CD4-positive, alpha-beta T cell (primary cell): ENCODE measurements at places on chromosomes 3 and 15.

DNA sequence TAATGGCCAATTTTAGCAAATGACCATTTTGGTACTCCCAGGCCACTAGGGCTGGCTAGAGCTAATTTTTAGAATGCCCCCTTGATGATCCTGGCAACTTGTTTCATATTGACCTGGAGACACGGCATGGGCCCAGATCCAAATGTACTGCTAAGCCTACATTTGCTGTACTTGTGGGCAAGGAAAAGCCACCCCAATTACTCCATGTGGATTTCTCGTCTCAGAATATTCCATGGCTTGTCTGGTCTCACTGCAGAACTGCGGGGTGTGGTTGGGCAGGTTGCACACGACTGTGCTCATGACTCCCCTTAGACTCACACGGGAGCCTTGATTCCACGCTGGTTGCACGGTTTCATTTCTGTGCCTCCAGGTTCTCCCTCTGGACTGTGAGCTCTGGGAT lies 140.9 kb downstream of the RPLP1 start:
- no peak for DNase-seq

DNA sequence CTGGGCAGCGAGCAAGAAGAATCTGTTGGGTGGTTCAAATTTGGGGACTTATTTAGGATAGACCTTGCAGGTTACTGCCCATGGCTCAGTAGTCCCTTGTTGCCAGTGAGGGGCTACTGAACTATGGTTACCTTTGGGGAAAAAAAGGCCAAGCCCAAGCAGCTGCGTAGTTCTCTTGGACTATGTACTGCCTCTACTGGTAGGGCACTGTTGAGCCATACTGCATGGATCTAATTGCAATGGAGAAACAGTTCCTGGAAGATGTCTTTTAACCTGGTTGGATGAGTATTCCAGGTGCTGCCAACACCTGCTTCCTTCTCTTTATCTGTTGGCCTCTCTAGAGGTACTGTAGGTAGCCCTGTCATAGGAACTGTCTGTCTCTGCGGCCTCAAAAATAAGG lies 671.9 kb upstream of the CBLB start:
- no peak for DNase-seq

DNA sequence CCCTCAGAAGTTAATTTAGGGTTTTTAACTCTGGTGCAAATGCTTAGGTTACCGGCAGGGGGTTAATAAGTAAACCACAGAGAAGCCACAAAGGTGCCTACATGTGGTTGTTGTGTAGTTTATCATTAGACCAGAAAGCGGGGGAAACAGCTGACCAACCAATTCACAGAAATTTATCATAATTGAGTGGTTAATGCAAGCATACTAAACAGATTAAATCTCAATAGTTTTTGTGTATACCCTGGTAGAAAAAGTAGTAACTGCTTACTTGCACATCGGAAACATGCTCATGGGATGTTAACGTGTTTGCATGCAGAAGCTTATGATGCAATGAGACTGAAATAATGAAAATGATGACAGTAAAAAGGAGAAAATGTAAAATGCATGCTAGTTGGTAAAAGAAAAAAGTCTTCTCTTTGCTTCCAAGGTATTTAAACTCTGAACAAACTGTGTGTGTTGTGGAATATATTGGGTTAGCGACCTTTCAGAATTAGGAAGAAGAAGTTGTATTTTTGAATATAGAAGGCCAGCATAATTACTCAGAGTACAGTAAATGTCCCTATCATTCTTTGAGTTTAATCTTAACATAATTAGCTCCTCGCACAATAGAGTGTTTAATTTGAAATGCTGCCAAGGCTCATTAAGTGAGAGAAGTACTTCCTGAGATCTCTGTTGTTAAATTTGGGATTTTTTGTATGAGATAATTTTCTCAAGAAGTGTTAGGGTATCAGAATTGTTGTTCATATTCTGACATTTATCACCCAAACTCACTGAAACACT lies 316.2 kb downstream of the PTPRG start:
- DNase-seq, result no peak

DNA sequence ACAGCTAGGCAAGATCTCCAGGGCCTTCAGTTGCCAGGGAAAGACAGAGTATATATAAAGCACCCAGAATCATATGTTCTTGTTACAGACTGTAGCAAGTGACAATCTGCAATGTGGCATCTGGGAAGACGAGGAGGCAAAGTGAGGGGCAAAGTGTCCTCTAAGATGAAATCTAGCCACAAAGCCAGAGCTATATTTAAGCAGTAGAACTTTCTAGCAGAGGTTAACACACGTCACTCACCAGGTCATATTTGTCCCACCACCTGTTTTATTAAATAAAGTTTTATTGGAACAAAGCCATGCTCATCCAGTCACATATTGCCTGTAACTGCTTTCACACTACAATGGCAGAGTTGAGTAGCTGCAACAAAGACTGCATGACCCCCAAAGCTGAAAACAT lies 51.5 kb downstream of the PDZRN3 start:
- no peak for DNase-seq

- DNase-seq, result no peak
Observed at GRCh38 chr3:5756443-5756842, 568.9 kb downstream of the EDEM1 start.

GRCh38 chr3:53140847-53141845 lies 10.9 kb upstream of the RFT1 start:
- DNase-seq, result no peak

GRCh38 chr15:80777137-80777536 lies 2.0 kb upstream of the CEMIP start:
- DNase-seq, result no peak

DNA sequence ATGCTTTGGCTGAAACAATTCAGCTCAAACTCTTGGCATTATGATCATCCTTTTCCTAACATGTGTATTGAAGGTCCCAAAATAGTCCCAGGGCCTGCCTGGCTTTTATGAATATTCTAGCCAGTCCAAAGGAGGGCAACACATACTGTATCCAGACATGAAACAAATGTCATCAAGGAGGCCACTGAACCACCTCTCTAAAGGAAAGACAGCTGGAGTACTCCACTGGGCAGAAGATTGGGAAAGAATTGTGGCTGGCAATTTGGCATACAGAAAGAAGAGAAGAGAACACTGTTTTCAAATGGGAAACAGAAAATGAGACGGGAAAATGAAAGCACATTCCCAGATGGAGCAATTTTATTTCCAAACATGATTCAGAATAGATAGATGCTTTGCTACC lies 80.6 kb downstream of the NCEH1 start:
- DNase-seq, result no peak

- DNase-seq, result no peak
Observed at GRCh38 chr15:66906668-66907614, 158.5 kb upstream of the SMAD3 start.

- no peak for DNase-seq
Observed at GRCh38 chr3:73563896-73564582, 60.7 kb downstream of the PDZRN3 start.

GRCh38 chr15:88710027-88710715 lies 71.4 kb downstream of the ISG20 start:
- DNase-seq, result no peak

DNA sequence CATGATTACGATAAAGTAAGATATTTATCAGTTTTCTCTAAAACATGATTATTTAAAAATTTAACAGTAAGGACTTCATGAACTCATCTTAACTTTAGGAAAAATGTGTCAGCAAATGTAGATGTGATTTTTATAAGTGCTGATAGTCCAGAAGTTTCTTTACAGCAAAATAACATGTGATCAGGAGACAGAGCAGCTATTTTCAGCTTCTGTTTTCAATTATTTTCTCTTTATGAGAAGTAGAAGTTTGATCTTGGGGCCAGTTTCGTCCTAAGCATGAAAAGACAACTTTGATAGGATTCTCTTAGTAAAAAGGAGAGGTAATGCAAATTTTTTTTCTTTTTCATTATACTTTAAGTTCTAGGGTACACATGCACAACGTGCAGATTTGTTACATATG lies 96.5 kb upstream of the TSPAN3 start:
- DNase-seq, result no peak

DNA sequence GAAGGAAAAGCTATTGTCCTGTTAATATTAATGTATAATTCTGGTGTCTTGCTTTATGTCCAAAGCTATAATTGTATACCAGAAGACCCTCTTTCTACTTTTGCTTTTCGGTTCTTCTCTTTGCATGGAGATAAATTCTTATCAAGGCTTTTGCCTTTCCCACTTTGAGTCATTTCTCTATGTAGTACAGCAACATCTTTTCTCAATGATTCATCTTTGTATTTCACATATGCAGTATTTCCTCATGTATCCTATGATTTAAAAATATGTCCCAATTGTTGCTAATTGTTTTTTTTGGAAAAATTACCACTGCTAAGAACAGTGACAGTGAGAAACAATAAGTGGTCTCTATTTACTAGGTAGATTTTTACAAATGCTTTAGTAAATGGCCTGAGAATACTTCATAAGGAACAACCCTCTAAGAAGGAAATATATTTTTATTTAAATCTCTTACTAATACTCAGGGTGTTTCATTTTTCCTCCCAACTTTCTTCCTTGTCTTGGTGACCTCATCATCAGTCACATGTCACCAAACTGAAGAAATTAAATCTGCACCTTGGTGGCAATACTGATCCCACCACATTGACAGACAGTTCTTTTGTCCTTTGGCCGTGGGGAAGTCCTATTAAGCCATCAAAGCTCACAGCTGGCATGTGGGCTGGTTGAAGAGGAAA lies 290.6 kb downstream of the SATB1 start:
- no peak for DNase-seq

DNA sequence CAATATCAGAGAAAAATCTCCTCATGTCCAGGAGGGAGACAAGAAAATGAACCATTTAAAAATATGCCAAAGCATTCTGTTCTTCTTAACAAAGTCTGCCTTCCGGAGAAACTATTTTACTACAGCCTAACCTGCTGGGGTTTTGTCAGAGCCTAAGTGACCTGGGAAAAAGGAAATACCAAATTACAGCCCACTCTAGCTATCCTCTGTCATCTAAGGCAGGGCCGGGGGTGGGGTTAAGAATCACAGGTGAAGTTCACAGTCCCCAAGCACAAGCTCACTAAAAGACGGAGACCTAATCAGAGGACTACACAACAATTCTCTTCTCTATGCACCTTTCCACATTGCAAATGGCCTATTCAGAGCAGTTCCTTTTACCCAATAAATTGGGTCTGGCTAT lies 116.6 kb downstream of the TRIM42 start:
- no peak for DNase-seq

GRCh38 chr3:116200956-116201690 lies 244.2 kb downstream of the LSAMP start:
- no peak for DNase-seq

GRCh38 chr3:119628390-119628789 lies 30.7 kb downstream of the PLA1A start:
- no peak for DNase-seq

- no peak for DNase-seq
Observed at GRCh38 chr3:43120937-43121336, 15.1 kb upstream of the POMGNT2 start.

- DNase-seq, result no peak
Observed at GRCh38 chr3:151402349-151402748, 17.8 kb upstream of the P2RY12 start.

- no peak for DNase-seq
Observed at GRCh38 chr15:100592898-100593297, 9.1 kb downstream of the LINS1 start.

DNA sequence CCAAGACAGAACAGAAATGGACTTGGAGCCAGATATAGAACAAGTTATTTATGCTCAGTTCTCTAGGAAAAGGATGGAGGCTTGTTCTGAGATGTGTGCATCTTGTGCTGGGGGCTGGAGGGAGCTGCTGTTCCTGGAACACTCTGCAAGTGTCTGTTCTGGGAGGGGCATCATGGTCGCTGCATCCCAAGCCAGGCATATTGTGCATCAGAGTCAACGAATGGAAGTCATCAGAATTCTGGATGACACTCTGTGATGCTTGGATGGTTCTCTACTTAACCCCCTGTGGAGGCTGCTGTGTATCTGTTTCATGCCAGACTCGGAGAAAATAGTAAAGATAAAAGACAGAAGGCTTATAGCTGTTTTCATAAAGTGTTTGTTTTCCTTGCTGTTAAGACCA lies 34.7 kb downstream of the RPL22L1 start:
- no peak for DNase-seq

GRCh38 chr3:34073961-34074360 lies 275.5 kb downstream of the PDCD6IP start:
- no peak for DNase-seq
